Naive thymus-derived CD4-positive, alpha-beta T cell (primary cell): ENCODE measurements at places on chromosomes 1 and 21. TPM values are rescaled to one million over a fixed set of nuclear protein-coding genes. Genes with fewer than 3 reads are reported as not detected.

DNA sequence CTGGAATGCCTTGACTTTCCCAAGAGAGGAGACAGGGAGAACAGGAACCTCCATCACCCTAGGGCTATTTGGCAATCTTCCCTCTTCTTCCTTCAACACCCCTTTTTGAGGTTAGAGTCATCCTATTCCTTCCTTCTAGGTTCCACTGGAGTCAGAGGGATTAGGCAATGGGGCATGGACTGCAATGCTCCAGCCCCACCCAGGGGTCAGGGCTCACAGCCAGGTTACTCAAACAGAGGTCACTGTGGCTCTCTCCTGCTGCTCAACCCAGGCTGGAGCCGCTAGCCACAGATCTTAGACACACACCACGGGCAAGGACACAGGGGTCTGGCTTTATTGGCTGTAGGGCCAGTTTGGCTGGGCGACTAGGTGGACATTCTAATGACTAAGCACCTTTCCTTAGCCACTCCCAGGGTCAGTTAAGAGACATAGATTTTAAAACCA, 145.5 kb upstream of the NRIP1 start:
- no peak for DNase-seq

GRCh38 chr1:59146056-59146455, 150.8 kb upstream of the FGGY start:
- DNase-seq: no peak

GRCh38 chr1:54965624-54966340, 14.6 kb upstream of the TMEM61 start:
- DNase-seq: no peak

GRCh38 chr1:21200767-21201166, 24.1 kb upstream of the EIF4G3 start:
- no peak for DNase-seq

- no peak for DNase-seq
These were observed 8.8 kb downstream of the HTR1D start for GRCh38 chr1:23208527-23208926.

- no peak for DNase-seq
These were observed 688.9 kb upstream of the ADGRL2 start for GRCh38 chr1:81111818-81112217.

- DNase-seq: no peak
These were observed 68.1 kb downstream of the JAK1 start for GRCh38 chr1:64898107-64898861.

GRCh38 chr1:150176593-150176992, 26.9 kb downstream of the PLEKHO1 start:
- DNase-seq: no peak

DNA sequence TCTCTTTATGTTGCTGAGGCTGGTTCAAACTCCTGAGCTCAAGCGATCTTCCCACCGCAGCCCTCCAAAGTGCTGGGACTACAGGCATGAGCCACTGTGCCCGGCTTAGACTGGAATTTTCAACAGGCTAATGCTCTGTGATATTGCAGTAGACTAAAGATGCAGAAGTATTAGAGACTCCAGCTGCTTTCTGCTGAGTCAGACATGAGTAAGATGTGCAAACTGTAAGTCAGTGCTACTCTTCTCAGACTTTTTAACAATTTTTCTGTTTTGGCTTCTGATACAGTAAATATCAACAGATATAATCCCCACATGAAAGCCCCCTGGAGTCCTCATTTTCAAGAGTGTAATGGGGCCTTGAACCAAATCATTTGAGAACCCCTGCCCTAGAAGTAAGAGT, 29.3 kb upstream of the NLRP3 start:
- no peak for DNase-seq

DNA sequence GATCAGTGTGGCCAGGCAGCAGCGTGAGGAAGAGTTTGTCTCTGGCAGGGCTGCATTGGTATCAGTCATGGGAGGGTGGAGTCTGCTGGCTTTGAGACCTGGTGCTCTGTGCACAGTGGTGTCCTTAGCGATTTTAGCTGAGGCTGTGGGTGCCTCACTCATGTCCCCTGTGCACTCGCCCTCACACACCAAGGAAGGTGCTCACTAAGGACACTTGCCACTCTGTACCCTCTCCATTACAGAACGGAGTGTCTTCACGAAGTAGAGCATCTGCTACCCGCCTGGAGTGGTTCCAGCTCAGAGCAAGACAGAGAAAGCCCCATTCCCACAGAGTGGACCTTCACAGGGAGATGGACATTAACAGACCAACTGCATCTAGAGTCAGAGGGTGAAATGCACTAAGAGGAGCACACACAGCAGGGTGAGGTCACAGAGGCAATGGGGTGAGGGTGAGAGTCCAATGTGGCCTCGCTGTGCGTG, 117.9 kb downstream of the MATN1 start:
- DNase-seq: no peak

DNA sequence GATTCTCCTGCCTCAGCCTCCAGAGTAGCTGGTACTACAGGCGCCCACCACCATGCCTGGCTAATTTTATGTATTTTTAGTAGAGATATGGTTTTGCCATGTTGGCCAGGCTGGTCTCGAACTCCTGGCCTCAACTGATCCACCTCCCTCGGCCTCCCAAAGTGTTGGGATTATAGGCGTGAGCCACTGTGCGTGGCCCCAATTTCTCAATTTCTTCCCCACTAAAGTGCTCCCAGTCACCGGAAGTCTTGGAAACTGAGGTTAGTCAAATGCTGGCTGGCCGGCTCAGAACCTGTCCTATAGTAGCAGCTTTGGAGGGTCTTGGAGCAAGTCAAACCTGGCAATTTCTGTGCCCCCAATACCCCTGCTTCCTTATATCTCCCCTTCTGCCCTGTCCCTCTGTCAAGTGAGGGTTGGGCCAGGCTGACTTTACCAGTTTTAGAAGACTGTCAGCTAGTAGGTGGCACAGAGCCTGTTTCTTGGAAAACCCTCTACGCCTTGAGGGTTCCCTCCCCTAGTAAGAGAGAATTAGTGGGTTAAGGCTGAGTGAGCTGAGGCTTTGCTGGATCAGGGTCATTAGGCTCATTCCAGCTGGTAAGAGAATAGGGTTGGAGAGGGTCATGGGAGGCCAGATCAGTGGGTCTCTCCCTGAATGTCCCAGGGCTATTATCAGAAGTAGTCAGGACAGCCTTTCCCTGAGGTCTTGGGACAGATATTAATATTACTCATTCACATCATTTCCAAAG, 8.3 kb upstream of the EPB41 start:
- DNase-seq: no peak

DNA sequence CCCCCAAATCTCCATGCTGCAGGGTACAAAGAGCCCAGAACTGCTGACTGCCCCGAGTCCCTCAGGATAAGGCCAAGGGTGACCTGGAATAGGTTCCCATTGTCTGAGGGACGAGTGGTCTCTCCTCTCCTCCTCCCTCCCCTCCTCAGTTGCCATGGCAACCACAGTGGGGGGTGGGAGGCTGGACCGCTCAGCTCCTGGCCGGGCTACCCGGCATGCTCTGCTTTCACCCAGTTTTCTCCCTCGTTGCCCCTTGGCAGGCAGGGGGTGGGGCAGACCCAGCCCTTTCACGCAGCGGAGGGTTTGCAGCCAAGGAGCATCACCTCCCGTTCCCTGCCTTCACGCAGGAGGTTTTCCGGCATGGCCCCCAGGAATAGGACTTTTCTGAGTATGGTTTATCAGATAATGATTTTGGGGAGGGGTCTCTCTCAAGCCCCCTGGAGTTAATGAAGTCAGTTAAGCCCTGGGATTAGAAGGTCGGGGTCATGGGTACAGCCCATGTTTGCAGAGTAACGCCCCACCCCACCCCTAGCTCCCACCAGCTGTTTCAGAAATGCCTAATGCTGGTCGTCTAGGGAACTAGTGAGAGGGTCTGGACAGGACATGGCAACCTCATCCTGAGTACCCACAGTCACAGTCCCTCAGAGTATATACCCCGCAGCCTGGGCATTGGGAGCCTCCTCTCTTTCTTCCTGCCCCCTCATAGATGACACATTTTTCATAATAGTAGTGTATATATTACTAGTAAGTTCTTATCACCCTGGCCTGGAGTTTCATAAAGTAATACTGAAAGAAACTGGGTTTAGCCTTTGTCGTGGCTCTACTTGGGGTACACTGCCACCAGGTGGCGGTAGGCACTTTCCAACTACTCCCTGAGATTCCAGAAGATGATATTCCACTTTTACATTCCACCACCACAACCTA, 20.7 kb downstream of the C1QB start:
- no peak for DNase-seq

- DNase-seq: no peak
These were observed 13.4 kb downstream of the EPB41 start for GRCh38 chr1:28927648-28928313.

- DNase-seq: no peak
These were observed 78.4 kb upstream of the SLC45A1 start for GRCh38 chr1:8239306-8240023.

DNA sequence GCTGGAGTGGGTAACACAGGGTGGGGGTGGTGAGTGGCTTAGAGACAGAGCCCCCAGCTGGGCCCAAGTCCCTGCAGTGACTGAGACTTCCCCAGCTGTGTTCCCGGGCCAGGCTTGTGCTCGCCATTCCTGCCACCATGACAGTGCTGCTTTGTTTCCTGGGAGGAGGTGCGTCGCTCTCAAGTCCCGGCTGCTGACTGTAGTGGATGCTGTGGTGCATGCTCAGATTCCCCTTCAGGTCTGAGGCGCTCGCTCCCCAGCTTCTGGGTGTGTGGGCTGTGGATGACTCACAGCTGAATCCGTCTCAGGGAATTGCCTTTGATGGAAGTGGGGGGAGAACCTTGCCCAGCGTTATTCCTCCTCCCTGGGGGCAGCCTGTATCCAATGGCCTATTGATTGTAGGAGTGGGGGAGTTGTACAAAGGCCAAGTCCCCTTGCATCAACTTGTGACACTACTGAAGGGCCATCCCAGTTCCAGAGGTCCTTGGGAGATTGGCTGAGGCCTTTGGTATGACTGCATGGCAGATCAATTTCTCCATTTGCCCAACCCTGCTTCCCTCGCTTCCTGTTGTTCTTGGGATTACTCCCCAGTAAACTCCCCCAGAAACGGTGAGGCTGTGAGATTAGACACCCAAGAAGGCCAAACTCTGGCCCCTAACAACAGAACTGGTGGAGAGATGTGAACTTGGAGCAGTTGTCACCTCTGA, 17.8 kb upstream of the POU3F1 start:
- DNase-seq: no peak

DNA sequence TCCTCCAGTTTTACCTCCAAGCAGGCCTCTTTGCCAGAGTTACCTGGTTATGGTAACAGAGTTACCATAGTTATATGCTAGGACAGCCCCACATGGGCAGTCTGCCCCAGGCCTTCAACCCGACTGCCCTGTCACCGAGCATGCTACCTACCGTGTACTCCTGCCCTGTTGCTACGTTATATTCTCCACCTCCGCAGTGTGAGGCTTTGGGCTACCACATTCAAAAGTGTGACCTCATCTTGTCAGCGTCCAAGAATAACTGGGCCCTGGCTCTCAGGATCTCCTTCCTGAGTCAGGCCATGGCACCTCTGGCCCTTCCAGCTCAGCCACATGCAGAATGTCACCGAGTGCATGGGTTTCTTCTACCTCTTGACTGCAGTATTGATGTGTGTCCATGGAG, 8.9 kb downstream of the MAPKAPK2 start:
- DNase-seq: no peak

DNA sequence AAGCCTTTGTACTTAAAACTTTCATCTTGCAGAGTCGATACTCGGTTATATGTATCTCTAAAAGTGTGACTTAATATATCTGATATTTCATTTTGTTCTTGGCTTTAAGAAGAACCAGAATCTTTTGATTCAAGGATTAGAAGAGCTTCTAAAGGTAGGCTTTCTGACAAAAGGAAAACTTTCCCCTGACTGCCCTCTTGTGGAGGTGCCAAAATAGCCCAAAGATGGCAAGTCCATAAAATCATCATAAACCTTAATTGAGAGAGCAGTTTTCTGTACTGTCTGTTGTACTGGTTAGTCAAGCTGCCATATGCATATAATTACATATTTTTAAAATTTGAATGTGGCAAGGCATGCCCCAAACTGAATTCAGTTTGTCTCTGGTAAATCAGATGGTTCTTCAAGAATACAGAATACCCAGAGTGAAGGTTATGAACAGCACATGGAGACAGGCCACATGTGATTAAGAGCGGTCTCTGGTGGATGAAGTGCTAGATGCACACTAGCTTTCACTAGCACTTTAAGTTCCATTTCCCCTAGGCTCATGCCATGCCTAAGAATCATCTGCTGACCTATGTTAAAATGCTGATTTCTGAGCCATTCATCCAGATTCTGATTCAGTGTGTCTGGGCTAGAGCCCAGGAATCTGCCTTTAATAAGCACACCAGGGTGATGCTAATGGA, 27.7 kb upstream of the ELAVL4 start:
- no peak for DNase-seq

DNA sequence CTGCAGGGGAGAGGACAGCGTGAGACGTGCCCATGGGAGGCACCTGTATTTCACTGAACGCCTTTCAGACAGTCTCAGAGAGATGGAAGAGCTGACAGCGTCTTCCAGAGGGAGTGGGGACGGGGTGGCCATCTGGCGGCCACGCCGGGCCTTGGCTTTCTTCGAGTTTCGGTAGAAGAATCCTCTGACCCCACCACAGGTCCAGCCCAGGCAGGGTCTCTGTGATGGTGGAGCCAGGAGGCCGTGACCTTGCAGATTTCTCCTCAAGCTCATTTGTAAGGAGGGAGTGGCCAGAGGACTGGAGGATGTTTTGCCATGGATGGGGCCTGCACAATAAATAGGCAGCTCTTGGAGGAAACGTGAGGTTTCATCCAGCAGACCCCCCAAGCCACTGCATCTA, 47.6 kb upstream of the ADARB1 start:
- no peak for DNase-seq

DNA sequence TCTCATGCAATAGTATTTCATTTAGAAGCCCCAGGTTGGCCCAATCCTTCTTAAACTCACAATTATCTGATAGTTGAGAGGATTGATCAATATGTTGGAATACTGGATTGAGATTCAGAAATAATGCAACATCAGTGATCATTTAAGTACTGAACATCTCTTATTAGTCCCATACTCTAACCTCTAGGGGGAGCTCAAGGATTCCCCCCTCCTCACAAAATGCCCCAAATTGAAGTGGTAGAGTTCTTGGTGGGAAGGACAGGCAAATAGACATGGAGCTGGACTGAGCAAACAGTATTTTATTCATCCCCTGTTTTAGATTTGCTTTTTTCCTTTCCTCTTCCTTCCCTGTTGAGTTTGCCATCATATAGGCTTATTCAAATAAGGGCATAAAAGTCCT, 62.8 kb downstream of the NGF start:
- DNase-seq: no peak

- DNase-seq: no peak
These were observed 108.0 kb downstream of the PGBD5 start for GRCh38 chr1:230317823-230318819.

Gene DESI2
- 10.0 TPM for polyA plus RNA-seq

Gene ANGPTL3
- polyA plus RNA-seq: not detected

Gene BCL2L15
- polyA plus RNA-seq: not detected

Gene TP73
- 0.03 TPM for polyA plus RNA-seq

Gene LCK
- polyA plus RNA-seq: 1,109 TPM
